AG20443 (cell line): ENCODE measurements at places on chromosomes 12 and 14.

DNA sequence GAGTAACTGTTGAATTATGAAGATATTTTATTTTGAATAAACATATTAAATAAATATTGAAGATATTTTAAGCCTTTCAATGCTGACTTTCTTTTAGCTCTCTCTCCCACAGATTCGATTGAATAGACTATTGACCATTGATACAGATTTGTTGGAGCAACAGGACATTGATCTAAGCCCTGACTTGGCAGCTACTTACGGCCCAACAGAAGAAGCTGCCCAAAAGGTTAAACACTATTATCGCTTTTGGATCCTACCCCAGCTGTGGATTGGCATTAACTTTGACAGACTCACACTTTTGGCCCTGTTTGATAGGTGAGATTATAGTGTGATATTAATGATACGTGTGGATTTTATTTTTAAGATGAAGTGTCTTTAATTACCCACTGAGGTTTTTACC is 105.6 kb downstream of the PCNX1 start:
- DNase-seq: no peak

DNA sequence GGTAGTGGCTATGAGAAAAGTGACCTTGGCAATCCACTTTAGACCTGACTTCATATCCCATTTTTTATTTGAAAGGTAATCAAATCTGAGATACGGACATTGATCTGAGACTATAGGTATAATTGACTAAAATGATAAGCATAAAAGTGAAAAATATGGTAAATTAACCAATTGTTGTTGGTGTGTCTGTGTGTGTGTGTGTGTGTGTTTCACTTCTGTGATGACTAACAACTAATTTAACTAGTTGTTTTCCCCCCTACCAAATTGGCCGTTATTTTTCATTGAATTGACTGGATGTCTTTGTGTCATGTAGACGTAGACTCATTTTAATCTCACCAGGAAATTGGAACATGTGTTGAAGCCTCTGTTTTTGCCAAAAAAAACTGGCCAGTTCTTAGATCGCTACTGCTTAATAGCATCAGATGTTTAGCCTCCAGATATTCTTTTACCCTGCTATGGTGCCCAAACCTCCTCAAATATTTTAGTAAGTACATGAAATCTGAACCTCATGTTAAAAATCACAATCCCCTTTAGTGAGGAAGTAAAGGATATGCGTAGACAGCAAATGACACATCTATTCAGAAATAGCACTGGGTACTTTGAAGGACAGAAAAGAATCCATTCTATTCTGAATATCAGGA is 395.0 kb downstream of the EGLN3 start:
- DNase-seq: no peak

- peak; percentile 55 for DNase-seq
Observed at GRCh38 chr12:124412646-124413015, 117.7 kb downstream of the RFLNA start.

- DNase-seq: no peak
Observed at GRCh38 chr12:64229796-64230195, 7.7 kb upstream of the KICS2 start.

- peak; percentile 71 for DNase-seq
Observed at GRCh38 chr14:38721822-38722431, 381.1 kb downstream of the SEC23A start.

GRCh38 chr12:94025756-94026155 is 122.6 kb upstream of the PLXNC1 start:
- DNase-seq: peak; percentile 18

GRCh38 chr12:124350491-124350890 is 55.6 kb downstream of the RFLNA start:
- no peak for DNase-seq

GRCh38 chr12:115075552-115076170 is 391.7 kb upstream of the TBX3 start:
- no peak for DNase-seq

- DNase-seq: peak; percentile 66
Observed at GRCh38 chr14:95891742-95892141, 15.1 kb downstream of the TUNAR start.

DNA sequence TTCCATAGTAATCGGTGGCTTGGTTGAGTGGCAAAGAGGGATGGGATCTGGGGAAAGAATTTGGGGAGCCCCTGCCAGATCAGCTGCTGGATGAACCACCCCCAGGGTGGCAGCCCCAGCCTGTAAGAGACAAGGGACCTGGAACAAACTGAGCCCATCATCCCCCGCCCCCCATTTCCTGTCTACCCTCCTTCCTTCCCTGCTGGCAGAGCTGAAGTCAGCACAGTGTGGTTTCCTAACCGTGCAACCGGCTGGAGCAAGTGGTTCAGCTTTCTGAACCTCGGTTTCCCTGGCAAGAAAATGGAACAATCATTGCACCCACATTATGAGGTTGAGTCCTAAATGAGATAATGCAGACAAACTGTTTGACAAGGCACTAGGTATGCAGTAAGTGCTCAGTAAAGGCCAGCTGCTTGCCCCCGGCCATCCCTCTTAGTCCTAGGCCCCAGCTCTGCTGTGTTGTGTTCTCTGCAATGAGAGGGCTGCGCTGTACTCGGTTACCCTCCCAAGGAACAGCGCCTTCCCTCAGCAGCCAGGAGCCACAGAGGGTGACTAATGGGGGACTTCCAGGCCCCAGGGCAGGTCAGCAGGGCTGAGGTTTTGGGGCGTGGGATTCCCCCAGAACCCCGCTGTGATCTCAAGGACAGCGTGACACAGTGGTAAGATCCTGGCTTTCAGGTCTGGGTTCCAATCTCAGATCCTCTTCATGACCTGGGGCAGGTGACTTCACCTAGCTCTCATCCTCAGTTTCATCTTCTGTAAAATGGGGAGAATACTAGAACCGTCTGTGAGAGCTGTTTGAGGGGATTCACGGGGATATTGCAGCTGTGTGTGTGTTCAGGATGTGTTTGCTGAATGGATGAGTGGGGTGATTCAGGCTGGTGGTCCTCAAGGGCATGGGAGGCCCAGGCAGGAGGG is 16.5 kb downstream of the SELPLG start:
- no peak for DNase-seq

GRCh38 chr12:120290609-120291305 is 946 bp downstream of the RNU4-2 start:
- DNase-seq: no peak

DNA sequence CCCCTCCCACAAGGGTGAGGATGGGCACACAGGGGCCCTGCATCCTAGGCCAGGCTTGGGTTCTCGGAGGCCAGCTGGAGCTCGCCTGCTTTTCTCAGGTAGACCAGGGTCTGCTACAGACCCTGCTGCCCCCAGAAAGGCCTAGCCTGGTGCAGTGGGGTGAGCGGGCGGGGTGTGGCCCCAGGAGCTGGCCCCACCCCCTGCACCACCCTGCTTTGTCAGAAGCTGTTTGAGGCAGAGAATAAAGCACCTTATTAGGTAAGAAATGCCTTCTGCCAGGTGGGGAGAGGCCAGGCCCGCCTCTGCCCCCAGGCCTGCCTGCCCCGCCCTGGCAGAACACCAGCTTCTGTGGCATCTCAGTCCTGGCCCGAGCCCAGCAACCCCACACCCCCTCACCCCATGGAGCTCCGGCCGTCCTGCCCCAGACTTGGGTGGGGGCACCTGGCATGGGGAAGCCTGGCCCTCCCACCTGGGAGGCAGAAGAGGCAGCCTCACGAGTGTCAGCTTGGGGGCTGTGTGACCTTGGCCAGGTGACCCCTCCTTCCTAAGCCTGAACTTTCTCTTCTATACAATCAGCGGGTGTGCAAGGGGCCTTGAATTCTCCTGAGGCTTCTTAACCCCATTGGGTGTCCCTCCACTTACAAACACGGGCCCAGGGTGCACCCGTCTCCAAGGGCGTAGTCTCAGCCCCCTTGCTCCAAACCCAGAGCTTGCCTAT is 43.2 kb downstream of the KRT80 start:
- no peak for DNase-seq

DNA sequence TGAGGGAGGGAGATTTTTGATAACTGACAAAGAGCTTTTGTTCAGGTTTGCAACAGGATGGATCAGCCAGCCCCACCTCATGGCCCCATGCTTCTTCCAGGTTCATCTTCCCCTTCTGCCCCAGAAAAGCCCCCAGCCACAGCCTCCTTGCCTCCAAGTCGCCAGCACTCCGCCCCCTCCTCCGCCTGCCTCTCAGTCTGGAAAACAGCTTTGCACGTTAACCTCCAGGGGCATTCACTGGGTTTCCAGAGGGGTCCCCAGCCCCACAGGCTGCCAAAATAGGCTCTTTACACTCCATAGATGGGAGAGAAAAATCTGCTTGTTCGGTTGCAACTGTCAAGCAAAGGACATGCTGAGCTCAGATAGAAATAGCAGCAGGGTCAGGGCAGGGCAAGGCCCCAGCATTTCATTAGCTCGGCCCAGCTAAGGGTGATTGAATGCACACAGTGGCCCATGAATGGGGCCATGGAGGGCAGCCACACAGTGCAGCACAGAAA is 253.6 kb downstream of the ZFP36L1 start:
- DNase-seq: no peak

DNA sequence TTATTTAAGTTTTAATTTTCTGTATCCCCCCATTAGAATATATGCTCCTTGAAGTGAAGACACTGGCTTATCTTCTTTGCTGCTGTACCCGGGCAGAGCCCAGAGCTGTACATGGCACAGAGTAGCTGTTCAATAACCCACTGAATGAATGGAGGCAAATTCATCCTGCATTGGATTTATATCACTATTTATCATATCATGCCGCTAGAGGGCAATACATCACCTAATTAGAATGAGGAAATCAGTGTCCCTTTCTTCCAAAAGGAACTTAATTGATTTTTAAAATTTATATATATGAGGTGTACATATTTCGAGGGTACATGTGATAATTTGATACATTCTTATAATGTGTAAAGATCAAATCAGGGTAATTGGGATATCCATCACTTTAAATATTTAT is 89.2 kb upstream of the TMEM260 start:
- peak; percentile 23 for DNase-seq

GRCh38 chr12:100718187-100718586 is 76.4 kb upstream of the ANO4 start:
- DNase-seq: peak; percentile 35

- no peak for DNase-seq
Observed at GRCh38 chr14:93720076-93720815, 68.0 kb downstream of the PRIMA1 start.

- DNase-seq: peak; percentile 20
Observed at GRCh38 chr12:121713257-121713777, 765 bp downstream of the TMEM120B start.

DNA sequence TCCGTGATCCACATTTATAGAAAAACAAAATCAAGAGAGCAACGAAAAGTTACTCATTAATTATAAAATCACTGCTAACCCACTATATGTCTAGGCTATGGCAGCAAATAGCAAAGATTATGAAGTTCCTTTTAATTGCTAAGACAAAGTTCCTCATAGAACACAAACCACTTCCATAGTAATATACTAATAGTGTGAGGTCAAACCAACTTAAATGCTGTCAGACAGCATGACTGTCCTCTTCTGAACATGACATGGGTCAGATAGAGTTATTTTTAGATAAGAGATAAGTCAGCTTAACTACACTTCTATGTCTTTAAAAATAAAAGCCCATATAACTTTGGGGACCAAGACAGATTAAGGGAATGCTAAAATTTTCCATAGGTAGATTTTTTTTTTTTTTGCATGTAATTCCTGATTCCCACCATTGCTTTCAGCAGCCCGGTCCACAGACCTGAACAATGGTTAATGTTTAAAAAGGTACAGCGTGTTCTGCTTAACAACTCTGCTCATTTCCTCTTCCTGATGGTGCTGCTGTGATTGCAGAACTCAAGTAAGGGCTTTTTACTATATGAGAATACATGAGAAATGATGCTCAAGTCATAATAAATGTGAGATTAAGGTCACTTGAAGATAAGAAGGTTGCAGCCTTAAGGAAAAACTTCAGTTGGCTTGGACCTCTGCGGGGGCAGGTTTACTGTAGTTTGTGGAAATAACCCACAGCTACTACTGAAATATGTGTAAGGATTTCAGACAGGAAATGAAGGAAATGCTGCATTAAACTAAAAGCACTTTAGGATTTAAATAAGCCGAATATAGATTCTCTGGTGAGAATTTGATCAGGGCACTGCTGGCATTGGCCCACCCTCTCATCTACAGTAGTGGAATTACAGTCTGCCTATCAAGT is 37.7 kb upstream of the DUSP6 start:
- no peak for DNase-seq

DNA sequence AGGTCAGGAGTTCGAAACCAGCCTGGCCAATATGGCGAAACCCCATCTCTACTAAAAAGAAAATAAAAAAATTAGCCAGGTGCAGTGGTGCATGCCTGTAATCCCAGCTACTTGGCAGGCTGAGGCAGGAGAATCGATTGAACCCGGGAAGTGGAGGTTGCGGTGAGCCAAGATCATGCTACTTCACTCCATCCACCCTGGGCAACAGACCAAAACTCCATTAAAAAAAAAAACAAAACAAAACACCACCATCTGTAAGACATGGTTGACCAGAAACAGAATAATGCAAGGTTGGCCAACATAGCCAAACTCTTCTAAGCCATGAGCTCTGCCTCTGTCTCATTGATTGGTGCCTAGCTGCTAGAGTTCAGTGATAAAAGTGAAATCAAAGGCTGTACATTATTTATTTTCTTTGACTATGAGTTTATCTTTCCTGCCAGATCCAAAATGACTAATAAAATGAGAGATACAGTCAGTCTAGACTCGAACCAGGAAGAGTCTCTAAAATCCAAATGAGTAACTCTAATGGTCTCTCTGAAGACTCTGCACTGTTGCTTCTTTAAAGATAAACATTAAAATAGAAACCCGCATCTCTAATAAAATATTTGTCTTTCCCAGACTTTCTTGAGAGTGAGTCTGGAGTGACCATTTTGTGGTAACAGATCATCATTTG is 404.7 kb downstream of the DAD1 start:
- no peak for DNase-seq

DNA sequence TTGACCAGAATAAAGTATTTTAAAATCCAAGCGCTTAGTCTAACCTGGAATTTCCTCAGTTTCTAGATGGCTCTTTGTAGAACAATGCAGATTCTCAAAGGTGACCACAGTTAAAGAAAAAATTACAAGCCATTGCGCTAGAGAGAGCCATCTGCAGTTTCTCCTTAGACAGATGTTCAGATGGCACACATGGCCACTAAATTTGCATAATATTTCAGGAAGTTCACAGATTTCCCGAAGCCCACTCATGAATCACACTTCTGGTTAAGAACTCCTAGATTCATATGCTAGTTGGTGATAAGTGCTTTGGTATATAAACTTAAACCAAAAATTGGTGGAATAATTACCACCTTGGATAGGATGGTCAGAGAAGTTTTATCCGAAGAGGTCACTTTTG is 749 bp downstream of the AKAP3 start:
- peak; percentile 6 for DNase-seq

- DNase-seq: no peak
Observed at GRCh38 chr12:127241072-127241817, 1025.7 kb upstream of the TMEM132C start.
